ENCODE measurements at places on chromosomes 5 and 9.

GRCh38 chr9:6922680-6923079 is 164.9 kb downstream of the KDM4C start:
- DNase-seq = no peak

- DNase-seq = no peak
Measured at GRCh38 chr5:28374492-28374967, 1336.1 kb upstream of the CDH9 start.

DNA sequence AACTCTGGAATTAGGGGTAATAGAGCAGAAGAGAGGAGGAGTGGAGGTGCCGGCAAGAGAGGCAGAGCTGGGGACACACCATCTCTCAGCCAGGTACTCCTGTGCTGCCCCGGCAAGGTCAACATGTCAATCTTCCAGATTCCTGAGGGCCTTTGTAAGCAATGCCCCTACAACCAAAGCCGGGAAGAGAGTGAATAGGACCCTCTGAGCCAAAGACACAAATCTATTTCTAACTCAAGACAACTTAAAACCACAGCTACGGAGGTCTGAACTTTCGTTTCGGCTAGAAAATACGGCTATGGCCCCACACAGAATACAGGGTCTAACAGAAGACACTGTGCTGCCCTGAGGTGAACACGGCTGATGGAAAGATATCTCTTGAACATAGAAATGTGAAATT is 66.6 kb downstream of the SERINC5 start:
- DNase-seq = no peak

DNA sequence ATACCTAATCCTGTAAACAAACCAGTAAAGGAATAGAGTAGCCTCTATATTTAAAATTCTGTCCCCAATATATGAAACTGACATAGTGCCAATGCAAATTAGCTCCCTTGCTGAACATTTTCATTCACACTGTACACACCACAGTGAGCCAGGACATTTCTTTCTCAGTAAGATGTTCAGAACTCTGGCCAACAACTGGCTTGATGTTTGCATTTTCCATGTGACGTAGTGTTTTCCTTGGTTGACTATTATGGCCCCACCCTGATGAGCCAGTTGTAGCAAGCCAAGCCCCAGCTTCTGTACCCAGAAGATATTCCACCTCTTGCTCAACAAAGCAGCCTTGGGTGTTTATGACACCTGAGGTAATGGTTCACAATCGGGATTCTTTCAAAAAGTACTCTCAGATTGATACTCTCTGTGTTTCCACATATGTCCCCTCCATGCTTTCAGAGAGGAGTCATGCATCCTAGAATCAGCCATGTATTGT is 17.7 kb upstream of the ANXA1 start:
- DNase-seq = no peak

- DNase-seq = no peak
Measured at GRCh38 chr5:167244583-167244982, 1046.9 kb upstream of the WWC1 start.

GRCh38 chr9:126290871-126291270 is 35.8 kb upstream of the MVB12B start:
- no peak for DNase-seq

- DNase-seq = no peak
Measured at GRCh38 chr5:143446535-143447226, 43.2 kb upstream of the NR3C1 start.

DNA sequence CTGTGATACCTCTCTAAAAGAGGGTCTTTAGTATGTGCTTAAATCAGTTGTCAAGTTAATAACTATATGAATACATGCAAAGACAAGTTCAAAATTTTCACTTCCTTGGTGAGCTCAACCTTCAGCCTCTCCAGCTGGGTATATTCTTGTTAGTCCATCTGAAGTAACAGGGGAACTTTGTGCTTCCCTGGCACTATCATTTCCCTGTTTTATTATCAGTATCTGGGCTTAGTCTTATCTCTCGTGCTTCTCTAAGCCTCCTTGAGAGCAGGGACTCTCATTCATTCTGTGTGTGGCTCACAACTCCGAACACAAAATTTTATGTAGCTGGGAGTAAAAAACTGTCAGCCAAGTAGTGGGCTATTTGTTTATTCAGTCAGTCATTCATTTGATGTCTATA is 175.9 kb upstream of the MAP3K1 start:
- DNase-seq = no peak

All from AG10803 (cell line).